ENCODE measurements at places on chromosomes 2 and 18.

DNA sequence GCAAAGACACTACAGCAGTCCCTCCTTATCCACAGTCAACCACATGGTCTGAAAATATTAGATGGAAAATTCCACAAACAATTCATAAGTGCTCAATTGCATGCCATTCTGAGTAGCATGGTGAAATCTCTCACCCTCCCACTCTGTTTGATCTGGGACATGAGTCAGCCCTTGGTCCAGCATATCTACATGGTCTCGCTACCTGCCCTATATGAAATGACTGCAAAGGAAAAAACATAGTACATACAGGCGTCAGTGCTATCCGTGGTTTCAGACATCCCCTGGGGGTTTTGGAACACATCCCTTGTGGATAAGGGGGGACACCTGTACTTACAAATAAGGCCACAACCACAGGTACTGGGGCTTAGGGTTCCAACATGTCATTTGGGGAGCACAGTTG lies 73.7 kb downstream of the CABLES1 start:
- DNase-seq: no peak

- no peak for DNase-seq
These were observed 46.4 kb upstream of the BZW1 start for GRCh38 chr2:200765139-200765951.

DNA sequence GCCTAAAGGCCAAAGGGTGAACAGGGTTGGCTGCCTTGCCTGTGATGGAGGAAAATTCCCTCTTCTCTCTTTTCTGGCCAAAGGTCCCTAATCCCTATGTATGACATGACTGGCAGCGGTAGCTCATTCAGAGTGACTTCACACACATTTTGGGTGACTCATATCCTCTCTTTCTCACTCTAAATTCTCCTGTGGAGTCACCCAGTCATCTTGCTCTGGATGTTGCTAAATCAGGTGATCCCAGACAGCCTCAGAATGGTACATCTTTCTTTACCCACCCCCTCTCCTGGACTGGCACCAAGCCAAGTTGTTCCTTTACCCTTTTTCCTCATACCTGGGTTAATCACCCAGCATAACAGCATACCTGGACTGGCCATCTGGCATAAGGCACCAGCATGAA lies 77.2 kb downstream of the NEURL3 start:
- DNase-seq: no peak

GRCh38 chr18:50399582-50399981 lies 24.7 kb downstream of the SKA1 start:
- DNase-seq: no peak

- no peak for DNase-seq
These were observed 111.0 kb upstream of the ANKRD30BL start for GRCh38 chr2:132272713-132273112.

DNA sequence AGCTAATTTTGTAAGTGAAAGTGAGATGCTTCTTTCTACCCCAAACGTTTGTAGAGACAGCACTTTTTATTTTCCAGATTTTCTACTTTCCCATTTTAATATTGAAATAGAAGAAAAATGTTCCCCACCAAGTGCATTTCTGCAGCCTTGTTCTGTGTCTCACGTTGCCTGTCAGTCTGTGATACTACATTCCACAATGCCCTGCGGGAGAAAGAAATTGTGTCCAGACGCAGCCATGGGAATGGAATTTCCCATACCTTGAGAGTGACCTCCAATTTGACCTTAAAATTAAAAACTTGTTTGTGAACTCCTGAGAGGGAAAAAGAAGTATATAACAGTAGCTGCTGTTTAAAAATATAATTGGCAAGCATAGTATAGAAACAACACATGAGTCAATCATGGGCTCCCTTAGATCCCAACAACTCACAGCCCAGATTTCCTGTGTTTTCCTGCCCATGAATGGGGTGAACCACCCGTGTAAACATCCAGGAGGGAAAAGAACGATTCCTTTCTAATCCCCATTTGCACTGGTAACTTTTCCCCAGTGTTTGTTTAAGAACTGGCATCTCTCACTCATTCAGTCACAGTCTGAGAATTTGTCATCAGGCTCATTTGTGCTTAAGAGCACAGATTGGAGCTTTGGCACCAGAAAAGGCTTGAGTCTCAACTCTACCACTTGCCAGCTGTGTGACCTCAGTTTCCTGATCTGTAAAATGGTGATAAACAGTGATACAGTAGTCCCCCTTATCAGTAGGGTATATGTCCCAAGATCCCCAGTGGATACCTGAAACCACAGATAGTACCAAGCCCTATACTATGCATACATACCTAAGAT lies 166.1 kb upstream of the ZNF521 start:
- DNase-seq: no peak

GRCh38 chr2:210459880-210460279 lies 16.7 kb downstream of the LANCL1 start:
- DNase-seq: no peak

GRCh38 chr2:119760237-119760955 lies 674 bp downstream of the PTPN4 start:
- no peak for DNase-seq

DNA sequence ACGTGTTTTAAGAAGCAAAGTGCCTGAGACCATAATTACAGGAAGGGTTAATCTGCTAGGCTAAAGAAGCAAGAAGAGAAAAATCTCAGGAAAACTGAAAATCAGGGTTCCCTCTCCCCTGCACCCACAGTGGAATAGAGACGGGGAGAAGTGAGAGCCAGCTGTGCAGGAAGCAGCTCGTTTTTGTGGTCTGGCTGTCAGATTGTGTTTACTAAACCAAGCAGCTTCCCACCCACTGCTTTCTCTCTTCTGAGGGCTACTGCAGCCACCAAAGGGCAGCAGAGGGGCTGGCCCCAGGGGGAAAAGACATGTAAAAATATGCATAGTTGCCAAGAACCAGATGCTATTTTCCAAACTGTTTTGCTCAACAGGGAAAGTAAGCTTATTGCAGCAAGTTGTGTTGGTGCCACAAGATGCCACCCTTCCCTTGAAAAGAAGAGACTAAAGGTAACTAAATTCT lies 72.6 kb upstream of the THUMPD2 start:
- no peak for DNase-seq

GRCh38 chr2:232700154-232700553 lies 3.0 kb downstream of the GIGYF2 start:
- no peak for DNase-seq

GRCh38 chr18:55484773-55485172 lies 103.2 kb downstream of the TCF4 start:
- DNase-seq: no peak

- no peak for DNase-seq
These were observed 6.9 kb upstream of the STAT1 start for GRCh38 chr2:191020742-191021381.

GRCh38 chr2:84493514-84493913 lies 22.8 kb upstream of the DNAH6 start:
- DNase-seq: no peak

- no peak for DNase-seq
These were observed 56.0 kb downstream of the TEX44 start for GRCh38 chr2:231648579-231649174.

Measured in K562 (cell line).